CD8-positive, alpha-beta T cell (primary cell): ENCODE measurements at places on chromosomes 13 and 19.

- DNase-seq, result peak; percentile 90
These were observed 20.1 kb downstream of the WTIP start for GRCh38 chr19:34501339-34502320.

GRCh38 chr13:84985860-84986259 lies 813.4 kb downstream of the SLITRK6 start:
- DNase-seq, result no peak

- no peak for DNase-seq
These were observed 108.1 kb downstream of the GADD45B start for GRCh38 chr19:2584002-2584401.

- DNase-seq, result no peak
These were observed 14.6 kb downstream of the HS6ST3 start for GRCh38 chr13:96104516-96104915.

DNA sequence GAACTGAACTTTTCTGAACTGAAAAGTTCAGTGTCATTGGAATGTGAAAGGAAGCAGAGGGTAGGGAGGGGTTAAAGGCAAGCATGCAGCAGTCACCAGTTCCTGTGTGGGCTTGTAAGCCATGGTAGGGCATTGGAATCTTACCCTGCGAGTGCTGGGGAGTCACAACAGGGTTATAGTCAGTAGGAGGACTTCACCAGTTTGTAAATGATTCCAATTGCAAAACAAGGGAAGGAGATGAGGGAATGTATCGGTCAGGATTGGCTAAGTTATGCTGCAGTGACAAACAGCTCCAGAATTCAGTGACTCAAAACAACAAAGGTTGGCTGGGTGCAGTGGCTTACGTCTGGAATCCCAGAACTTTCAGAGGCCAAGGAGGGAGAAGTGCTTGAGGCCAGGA lies 12.8 kb downstream of the LYPD3 start:
- DNase-seq, result no peak

DNA sequence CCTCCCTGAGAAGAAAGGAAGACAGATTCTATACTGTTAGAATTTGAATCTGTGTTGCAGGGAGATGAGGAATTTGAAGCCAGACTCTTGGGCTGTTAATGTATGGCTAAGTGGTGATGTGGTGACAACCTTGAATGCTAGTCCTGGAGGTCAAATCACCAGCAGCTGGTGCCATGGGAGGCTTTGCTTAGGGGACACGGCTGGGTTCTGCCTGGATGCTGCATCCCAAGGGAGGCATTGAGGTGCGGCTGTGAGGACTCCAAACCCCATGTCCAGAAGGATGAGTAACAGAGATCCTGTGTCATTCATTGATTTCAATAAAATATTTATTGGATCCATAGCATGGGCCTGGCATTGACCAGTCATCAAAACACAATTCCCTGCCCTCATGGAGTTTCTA lies 42.3 kb downstream of the RFX2 start:
- no peak for DNase-seq

GRCh38 chr19:47109177-47109540 lies 4.4 kb downstream of the ZC3H4 start:
- DNase-seq, result no peak

DNA sequence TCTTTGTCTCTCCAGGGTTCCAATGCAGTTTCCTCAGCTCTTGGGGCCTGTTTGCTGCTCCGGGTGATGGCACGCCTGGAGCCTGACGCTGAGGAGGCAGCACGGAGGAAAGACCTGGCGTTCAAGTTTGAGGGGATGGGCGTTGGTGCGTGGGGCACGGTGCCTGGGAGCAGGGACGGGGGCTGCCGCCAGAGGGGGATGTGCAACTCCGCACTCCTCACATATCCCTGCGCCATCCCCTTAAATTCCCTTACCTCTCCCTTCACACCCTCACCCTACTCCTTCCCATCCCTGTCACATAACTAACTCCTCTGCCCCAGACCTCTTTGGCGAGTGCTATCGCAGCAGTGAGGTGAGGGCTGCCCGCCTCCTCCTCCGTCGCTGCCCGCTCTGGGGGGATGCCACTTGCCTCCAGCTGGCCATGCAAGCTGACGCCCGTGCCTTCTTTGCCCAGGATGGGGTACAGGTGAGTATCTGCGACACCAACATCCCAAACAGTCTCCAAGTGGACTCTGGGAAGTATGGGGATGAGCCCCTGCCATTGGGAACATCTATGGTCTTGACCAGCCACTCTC lies 31.1 kb downstream of the TRPM4 start:
- no peak for DNase-seq

GRCh38 chr13:108669381-108669780 lies 40.0 kb downstream of the MYO16 start:
- DNase-seq, result no peak

DNA sequence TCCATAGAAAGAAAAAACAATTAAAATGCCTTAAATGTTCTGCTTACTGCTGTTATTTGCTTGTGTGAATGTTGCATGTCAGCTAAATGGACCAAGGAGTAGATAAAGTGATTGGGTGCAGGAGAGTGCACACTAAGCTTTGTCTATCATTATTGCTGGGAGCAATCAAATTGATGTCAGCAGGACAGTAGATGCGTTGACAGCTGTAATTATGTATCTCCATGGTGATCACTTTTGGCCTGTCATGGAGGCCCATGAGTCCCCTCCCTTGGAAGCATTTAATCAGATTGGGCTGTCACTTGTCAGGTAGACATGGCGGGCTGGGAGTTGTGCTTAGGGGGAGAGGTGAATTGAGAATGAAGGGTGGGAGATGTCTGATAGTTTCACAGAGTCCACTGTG lies 215.3 kb downstream of the PCCA start:
- DNase-seq, result no peak

- no peak for DNase-seq
These were observed 174.0 kb downstream of the DCT start for GRCh38 chr13:94305463-94305862.

DNA sequence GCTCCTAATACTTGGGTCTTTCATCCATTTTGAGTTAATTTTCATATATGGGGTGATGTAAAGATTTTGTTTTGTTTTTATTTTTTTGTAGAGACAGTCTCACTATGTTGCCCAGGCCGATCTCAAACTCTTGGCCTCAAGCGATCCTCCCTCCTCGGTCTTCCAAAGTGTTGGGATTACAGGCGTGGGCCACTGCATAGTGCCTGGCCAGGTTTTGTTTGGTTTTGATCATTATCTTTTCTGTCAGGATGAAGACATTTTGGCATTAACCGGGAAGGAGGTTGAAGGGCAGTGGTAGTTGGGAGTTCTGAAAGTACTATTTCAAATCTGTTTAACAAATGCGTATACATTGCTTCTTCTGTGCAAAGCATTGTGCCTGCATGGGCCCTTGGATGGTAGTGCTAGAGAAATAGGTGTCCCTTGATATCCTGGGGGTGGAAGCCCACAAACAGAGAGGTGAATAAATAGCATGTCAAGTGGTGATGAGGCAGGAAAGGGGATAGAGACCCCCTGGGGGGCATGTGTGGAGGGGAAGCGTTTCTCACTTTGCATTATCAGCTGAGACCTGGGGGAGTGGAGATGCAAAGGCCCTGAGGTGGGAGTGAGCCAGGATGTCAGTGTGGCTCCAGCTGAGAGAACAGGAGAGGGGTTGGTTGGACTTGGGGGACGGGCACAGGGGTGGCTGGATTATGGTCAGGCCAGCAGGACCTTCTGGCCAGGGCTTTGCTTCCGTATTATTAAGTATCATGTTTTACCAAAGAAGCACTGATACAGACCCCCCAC lies 41.4 kb downstream of the GATAD2A start:
- no peak for DNase-seq

DNA sequence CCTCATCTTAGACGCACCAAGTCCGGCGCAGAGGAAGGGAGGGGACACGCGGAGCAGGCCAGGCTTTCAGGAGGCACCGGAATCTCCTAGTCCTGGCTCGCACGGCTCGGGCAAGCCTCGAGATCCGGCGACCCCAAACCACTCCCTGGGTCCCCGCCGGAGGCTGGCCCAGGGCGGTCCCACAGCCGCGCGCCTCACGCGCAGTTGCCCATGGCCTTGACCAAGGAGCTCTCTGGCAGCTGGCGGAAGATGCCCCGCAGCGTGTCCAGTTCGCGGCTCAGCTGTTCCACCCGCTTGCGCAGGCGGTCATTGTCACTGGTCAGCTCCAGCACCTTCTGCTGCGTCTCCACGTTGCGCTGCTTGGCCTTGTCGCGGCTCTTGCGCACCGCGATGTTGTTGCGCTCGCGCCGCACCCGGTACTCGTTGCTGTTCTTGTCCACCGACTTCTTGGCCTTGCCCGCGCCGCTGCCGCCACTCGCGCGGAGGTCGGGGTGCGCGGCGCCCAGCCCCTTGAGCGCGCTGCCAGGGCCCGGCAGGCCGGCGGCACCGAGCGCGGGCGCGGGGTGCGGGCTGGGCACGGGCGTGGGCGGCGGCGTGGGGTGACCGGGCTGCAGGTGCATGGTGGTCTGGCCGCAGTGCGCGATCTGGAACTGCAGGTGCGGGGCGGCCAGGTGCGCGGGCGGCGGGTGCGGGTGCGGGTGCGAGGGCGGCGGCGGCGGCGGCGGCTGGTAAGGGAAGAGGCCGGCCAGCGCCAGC lies 1.0 kb downstream of the CEBPA start:
- DNase-seq, result no peak

DNA sequence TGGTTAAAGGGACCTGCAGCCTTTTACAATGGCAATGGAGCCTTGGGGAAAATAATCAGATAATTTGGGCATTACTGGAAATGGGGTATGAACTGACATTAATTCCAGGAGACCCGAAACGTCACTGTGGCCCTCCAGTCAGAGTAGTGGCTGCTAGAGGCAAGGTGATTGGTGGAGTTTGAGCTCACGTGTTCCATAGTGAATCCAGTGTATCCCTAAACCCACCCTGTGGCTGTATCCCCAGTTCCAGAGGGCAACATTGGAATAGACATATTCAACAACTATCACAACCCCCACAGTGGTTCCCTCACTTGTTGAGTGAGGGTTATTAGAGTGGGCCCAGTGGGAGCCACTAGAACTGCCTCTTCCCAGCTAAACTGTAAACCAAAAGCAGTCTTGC lies 3.3 kb upstream of the LILRA2 start:
- no peak for DNase-seq

- peak; percentile 47 for DNase-seq
These were observed 3.5 kb downstream of the FSTL3 start for GRCh38 chr19:679418-680286.

DNA sequence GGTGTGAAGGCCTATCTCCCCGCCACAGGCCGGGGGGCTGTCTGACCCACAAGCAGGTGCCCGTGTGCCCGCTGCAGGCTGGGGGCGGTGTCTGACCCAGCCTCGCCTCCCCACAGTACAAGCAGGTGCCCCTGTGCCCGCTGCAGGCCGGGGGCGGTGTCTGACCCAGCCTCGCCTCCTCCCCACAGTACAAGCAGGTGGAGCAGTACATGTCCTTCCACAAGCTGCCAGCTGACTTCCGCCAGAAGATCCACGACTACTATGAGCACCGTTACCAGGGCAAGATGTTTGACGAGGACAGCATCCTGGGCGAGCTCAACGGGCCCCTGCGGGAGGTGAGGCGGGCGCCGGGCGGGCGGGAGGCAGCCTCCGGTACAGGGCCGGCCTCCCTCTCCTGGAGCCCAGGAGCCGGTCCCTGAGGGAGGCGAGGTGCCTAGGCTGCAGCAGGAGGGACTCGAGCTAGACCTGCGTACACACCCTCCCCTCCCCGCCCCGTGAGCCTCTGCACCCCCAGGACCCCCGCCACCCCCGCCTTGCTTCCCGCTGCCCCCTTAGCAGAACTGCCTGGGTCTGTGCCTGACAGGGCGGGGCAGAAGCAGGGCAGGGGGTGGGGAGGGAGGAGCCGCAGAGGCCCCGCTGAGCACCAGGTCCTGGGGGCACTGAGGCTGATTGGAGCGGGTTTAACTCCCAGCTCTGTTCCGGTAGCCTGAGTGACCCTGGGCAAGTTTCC lies 20.6 kb downstream of the HCN2 start:
- DNase-seq, result peak; percentile 65

GRCh38 chr19:2902590-2903218 lies 2.0 kb downstream of the ZNF57 start:
- DNase-seq, result no peak

- DNase-seq, result no peak
These were observed 18.5 kb downstream of the KLF2 start for GRCh38 chr19:16343156-16343555.

GRCh38 chr19:43759515-43759914 lies 4.8 kb upstream of the SMG9 start:
- DNase-seq, result no peak

- DNase-seq, result no peak
These were observed 18.1 kb downstream of the DHRS12 start for GRCh38 chr13:51785712-51786424.

- DNase-seq, result no peak
These were observed 17.4 kb upstream of the C13orf46 start for GRCh38 chr13:113991191-113991669.

GRCh38 chr13:69619651-69620050 lies 488.0 kb upstream of the ATXN8OS start:
- no peak for DNase-seq

- no peak for DNase-seq
These were observed 224.5 kb downstream of the GPC5 start for GRCh38 chr13:91622778-91623550.
